Osteoblast (primary cell): ENCODE measurements at places on chromosomes 12 and 14. TPM values are rescaled to one million over a fixed set of nuclear protein-coding genes. Genes with fewer than 3 reads are reported as not detected.

DNA sequence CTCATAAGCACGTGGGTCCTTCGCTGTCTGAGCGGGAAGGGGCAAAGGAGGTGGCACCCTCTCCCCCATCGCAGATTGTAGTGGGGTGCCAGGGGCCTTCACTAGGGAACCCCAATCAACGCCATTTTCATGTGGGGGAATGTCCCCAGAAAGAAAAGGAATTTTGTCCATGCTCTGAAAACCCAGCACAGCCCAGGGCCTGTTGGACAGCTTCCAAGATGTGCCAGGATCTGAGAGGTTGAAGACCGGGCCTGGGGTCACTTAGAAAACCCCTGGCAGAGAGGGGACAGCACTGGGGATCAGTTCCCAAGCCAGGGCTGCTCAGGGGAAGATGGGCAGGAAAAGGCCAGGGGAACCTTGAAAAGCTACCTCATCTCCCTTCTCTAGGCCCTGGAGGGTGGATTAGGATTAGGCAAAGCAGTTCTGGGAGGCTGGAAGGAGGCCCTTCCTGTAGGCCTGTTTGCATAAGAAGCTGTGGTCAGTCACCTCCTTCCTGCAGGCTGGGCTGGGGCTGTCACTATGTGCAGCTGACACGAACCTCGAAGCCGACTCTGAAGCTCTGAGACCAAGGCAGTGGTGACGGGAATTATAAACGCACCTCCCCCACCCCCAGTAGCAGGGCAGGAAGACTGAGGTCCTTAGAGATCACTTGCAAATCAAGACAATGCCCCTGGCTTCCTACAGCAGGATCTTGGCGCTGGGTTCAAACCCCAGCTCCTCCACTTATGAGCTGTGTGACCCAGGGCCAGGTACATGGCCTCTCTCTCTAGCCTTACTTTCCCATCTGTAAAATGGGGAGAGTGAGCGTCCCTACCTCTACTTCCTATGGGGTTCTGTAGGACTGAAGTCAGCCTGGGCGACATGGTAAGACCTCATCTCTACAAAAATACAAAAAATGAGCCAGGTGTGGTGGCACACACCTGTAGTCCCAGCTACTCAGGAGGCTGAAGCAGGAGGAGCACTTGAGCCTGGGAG, 29.0 kb downstream of the TESC start:
- no peaks in the 10 kb centered on the region for H3K36me3 ChIP-seq
- no peaks in the 10 kb centered on the region for H3K4me1 ChIP-seq
- no peak for DNase-seq
- H3K27me3 ChIP-seq = no peaks in the 10 kb centered on the region
- H3K27ac ChIP-seq = no peak overlapping the region

GRCh38 chr12:105294161-105294560, 36.3 kb upstream of the C12orf75 start:
- H3K4me3 ChIP-seq = no peak overlapping the region
- no peak overlapping the region for H3K27ac ChIP-seq
- no peak for DNase-seq
- peaks cover 12% of the 10 kb centered on the region for H3K4me1 ChIP-seq
- no peaks in the 10 kb centered on the region for H3K36me3 ChIP-seq

Gene RPS6KL1
- 0.29 and 0.36 TPM in 2 replicates for total RNA-seq

GRCh38 chr12:104956870-104957718, 996 bp downstream of the SLC41A2 start:
- no peak overlapping the region for H3K27ac ChIP-seq
- no peaks in the 10 kb centered on the region for H3K36me3 ChIP-seq
- peak; percentile 46 for DNase-seq
- peak overlapping the region; percentile 89 for H3K4me3 ChIP-seq
- H3K4me1 ChIP-seq = peaks cover 28% of the 10 kb centered on the region

DNA sequence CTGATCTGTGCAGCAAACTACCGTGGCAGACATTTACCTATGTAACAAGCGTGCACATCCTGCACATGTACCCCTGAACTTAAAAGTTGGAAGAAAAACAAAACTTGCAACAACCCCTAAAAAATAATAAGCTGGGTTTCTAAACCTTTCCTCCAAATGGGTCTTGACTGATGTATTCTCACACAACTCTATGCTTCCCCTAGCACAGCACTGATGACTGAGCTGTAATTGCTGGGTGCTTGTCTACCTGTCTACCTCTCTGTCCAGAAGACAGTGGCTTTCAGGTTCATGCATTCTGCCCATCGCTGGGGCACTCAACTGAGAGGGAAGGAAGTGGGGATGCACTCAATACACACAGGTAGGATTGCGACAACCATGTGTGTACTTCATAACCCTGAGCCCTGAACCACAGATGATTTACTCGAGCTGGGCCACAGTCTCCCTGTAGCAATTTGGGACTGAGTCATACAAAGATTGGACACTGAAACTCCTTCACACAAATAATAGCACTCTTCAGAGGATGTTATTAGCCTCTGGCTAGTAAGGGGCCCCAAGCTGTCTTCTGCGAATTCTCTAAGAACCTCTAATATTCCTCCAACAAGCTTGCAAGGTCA, 44.8 kb upstream of the TMPO start:
- H3K4me1 ChIP-seq = peaks cover 12% of the 10 kb centered on the region
- H3K27ac ChIP-seq = no peak overlapping the region
- peak; percentile 14 for DNase-seq
- H3K4me3 ChIP-seq = no peak overlapping the region

GRCh38 chr12:96099986-96100385, 64.6 kb upstream of the LTA4H start:
- DNase-seq = no peak
- H3K4me3 ChIP-seq = no peak overlapping the region
- H3K36me3 ChIP-seq = no peaks in the 10 kb centered on the region
- H3K4me1 ChIP-seq = no peaks in the 10 kb centered on the region

Gene CFAP73
- not detected in 2 replicates for total RNA-seq

- DNase-seq = no peak
- no peaks in the 10 kb centered on the region for H3K27me3 ChIP-seq
- H3K4me1 ChIP-seq = no peaks in the 10 kb centered on the region
Measured at GRCh38 chr12:5247144-5247543, 184.8 kb upstream of the NTF3 start.

Gene CTSG
- total RNA-seq = not detected in 2 replicates

GRCh38 chr12:20627001-20627588, 68.0 kb upstream of the SLCO1C1 start:
- no peaks in the 10 kb centered on the region for H3K27me3 ChIP-seq
- H3K27ac ChIP-seq = no peak overlapping the region
- no peaks in the 10 kb centered on the region for H3K36me3 ChIP-seq
- DNase-seq = no peak
